Activated CD8-positive, alpha-beta memory T cell treated with anti-CD3 and anti-CD28 coated beads, Interleukin-2, amount 10 ng/mL, durations not matched to agents 7 days and 5 days (primary cell): ENCODE measurements at places on chromosomes 12 and 14. TPM values are rescaled to one million over a fixed set of nuclear protein-coding genes. Genes with fewer than 3 reads are reported as not detected.

DNA sequence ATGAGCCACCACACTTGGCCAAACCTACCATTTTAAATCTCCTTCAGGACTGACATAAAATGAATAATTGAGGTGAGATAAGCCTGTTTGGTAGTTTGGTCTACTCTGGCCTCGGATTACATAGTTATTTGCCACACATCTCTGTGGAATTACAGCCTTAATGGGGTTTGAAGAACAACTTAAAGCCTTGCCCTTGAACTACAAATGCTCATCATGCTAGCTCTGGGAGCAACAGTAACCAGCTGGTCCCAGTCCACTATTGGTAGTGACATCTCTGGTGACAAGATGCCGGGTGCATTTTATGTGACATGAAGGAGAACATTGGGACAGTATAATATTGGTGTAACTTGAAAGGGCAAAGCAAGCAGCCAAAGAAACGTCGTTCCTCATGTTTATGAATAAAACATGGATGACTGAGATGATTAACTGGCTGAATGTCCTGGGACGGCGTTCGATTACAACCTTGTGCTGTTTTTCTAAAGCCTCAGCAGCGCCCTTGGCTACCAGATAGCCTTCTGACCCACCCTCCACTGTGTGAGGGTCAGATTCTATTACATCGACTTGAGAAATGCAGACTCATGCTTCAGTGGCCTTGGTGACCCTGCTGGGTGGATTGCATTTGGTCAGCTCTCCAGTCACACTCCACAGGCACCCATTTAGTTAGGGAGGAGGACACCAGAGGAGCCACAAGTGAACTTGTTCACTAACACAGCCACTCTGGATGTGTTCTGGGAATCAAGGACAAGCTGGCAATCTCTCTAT is 41.5 kb downstream of the BEST3 start:
- H3K36me3 ChIP-seq, result no peaks in the 10 kb centered on the region
- no peak for DNase-seq
- H3K27me3 ChIP-seq, result peaks cover 15% of the 10 kb centered on the region
- H3K27ac ChIP-seq, result no peak overlapping the region

GRCh38 chr14:52060080-52060479 is 8.8 kb downstream of the NID2 start:
- no peaks in the 10 kb centered on the region for H3K4me1 ChIP-seq
- H3K4me3 ChIP-seq, result no peak overlapping the region
- H3K36me3 ChIP-seq, result no peaks in the 10 kb centered on the region
- H3K27ac ChIP-seq, result no peak overlapping the region

DNA sequence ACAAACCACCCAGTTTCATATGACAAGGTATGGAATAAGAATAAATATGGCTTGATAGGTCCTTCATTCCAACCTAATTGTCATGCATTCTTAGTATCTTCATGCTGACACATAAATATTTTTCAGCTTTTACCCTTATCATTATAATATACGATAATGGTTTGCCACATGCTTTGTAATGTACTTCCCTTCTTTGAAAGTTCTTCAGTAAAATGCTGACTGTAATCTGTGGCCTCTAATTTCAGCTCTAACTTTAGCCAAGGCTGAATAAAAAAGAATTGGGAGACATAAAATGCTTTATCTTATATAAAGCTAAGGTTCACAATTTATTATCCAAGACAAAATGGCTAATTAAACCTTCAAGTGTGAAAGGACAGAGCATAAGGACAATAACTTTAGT is 2.6 kb upstream of the MAP4K5 start:
- H3K27ac ChIP-seq, result no peak overlapping the region
- H3K4me1 ChIP-seq, result peaks cover 26% of the 10 kb centered on the region
- peaks cover 7% of the 10 kb centered on the region for H3K27me3 ChIP-seq
- no peak overlapping the region for H3K4me3 ChIP-seq
- DNase-seq, result no peak

DNA sequence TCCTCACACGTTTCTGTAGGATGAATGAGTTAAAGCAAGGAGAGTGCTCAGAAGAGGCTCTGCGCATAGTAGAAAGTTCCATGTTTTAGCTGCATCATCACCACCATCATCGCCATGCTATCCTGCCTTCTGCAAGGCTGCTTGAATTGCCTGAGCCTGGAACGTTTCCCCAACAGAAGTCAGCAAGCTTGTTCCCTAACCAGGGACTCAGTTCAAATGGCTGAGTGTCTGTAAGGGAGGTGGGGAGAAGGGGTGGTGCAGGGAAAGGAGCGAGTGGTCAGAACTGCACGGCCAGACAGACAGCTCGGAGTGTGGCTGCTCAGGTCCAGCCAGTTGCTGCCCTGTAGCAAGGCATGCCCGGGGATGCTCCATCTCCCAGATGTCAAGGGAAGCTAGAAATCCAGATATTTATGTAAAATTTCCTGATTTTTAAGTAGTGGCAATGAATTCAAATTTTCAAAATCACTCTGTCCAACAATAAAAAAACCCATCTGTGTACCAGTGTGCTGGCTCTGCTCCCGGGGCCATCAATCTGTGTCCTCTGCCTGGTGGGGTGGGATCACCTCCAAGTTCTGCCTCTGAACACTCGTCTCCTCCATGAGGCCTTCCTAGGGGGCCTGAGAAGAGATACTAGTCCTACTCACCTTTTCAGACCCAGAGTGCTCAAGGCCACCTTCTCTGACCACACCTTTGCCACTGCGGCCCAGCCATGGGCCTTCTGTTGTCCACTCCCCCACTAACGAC is 162.7 kb downstream of the FOXN3 start:
- H3K36me3 ChIP-seq, result peaks cover 25% of the 10 kb centered on the region
- no peak overlapping the region for H3K4me3 ChIP-seq
- H3K27me3 ChIP-seq, result no peaks in the 10 kb centered on the region
- H3K4me1 ChIP-seq, result peaks cover 4% of the 10 kb centered on the region
- H3K27ac ChIP-seq, result no peak overlapping the region

DNA sequence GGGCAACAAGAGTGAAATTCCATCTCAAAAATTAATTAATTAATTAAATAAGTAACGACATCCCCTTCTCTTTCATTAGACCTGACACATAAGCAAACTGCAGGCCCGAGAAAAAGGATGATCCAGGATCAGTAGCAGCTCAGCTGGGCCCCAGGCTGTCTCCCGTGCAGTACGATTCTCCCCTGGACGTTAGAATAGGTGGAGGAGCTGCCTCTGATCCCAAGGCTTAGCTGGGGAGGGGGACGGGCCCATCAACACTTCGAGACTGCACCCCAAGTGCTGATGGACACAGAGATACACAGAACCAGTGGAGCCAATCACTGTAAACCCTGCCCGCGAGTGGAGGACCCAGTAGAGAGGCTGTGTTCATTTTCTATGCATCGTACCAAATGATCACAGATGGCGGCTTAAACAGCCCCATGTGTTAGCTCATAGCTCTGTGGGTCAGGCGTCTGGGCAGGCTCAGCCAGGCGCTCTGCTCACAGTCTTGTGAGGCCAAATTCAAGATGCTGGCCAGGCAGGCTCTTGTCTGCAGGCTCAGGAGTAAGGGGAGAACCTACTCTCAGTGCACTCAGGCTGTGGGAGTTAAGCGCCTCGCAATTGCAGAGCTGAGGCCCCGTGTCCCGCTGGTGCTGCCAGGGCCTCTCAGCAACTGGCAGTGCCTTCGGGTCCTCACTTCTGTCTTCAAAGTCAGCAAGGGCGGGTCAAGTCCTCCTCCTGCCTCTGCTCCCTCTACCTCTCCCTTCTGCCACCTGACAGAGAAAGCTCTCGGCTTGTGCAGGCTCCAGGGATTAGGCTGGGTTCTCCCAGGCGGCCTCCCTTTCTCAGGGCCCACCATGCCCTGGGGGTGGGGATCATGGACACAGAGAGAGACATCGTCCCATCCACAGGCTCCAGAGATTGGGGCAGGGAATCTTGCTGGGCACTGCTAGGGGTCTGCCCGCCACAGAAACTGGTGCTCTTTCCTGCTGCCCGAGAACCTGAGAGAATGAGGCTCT is 26.4 kb downstream of the RIMBP2 start:
- no peak for DNase-seq
- H3K27ac ChIP-seq, result no peak overlapping the region
- no peaks in the 10 kb centered on the region for H3K4me1 ChIP-seq
- no peak overlapping the region for H3K4me3 ChIP-seq

GRCh38 chr12:77796775-77797174 is 33.9 kb upstream of the NAV3 start:
- H3K4me3 ChIP-seq, result no peak overlapping the region
- H3K27ac ChIP-seq, result no peak overlapping the region
- H3K36me3 ChIP-seq, result no peaks in the 10 kb centered on the region
- no peaks in the 10 kb centered on the region for H3K4me1 ChIP-seq
- no peaks in the 10 kb centered on the region for H3K27me3 ChIP-seq

GRCh38 chr12:43425361-43425760 is 126.6 kb downstream of the ADAMTS20 start:
- H3K4me3 ChIP-seq, result no peak overlapping the region
- H3K4me1 ChIP-seq, result no peaks in the 10 kb centered on the region
- H3K27ac ChIP-seq, result no peak overlapping the region
- no peaks in the 10 kb centered on the region for H3K27me3 ChIP-seq
- H3K36me3 ChIP-seq, result no peaks in the 10 kb centered on the region
- DNase-seq, result no peak

- H3K4me1 ChIP-seq, result no peaks in the 10 kb centered on the region
- H3K36me3 ChIP-seq, result peaks cover 2% of the 10 kb centered on the region
- peaks cover 27% of the 10 kb centered on the region for H3K27me3 ChIP-seq
These were observed 68.3 kb downstream of the TTC7B start for GRCh38 chr14:90747909-90748308.

GRCh38 chr12:104475271-104475670 is 18.5 kb downstream of the CHST11 start:
- no peaks in the 10 kb centered on the region for H3K27me3 ChIP-seq
- H3K36me3 ChIP-seq, result peaks cover 38% of the 10 kb centered on the region
- no peak overlapping the region for H3K4me3 ChIP-seq
- peaks cover 88% of the 10 kb centered on the region for H3K4me1 ChIP-seq

DNA sequence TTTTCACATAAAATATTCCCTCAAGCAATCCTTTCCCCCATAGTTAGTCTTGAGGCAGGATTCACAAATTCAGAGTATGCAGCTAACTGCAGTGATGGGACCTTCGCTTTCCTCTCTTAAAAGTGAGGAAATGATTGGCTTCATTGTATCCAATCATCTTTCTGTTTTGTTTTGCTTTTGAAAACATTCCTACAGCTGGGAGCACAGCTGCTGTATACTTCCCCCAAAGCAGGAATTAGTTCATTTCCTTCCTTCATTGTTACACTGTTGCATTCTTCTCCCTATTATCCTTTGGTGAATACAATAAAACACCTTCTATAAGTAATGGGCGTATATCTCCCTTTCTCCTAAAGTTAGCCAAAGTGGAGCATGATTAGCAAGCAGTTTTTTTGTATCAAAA is 9.4 kb upstream of the GAS2L3 start:
- DNase-seq, result no peak
- H3K27me3 ChIP-seq, result peaks cover 19% of the 10 kb centered on the region
- H3K27ac ChIP-seq, result no peak overlapping the region
- H3K4me1 ChIP-seq, result peaks cover 4% of the 10 kb centered on the region
- H3K36me3 ChIP-seq, result no peaks in the 10 kb centered on the region
- no peak overlapping the region for H3K4me3 ChIP-seq

DNA sequence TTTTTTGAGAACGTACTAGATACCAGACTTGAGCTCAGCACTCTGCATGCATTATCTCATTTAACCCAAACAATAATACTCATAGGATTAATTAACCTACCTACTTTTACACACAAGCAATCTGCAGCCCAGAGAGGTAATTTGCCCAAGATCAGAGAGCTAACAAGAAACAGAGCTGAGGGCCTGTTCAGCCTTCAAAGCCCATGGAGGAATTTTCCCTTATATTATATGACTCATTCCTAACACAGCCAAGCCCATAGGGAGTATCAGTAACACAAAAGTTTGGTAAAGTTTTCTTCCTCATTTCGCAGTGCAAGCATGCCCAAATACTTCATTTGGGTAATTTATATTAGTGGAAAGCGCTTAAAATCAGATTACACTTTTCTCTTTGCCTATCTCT is 94.7 kb downstream of the GALC start:
- H3K4me3 ChIP-seq, result no peak overlapping the region
- H3K27ac ChIP-seq, result no peak overlapping the region
- no peaks in the 10 kb centered on the region for H3K36me3 ChIP-seq
- H3K4me1 ChIP-seq, result no peaks in the 10 kb centered on the region

GRCh38 chr12:132593938-132594358 is 16.4 kb downstream of the LRCOL1 start:
- H3K27me3 ChIP-seq, result peaks cover 21% of the 10 kb centered on the region
- DNase-seq, result no peak
- peaks cover 11% of the 10 kb centered on the region for H3K4me1 ChIP-seq

- no peaks in the 10 kb centered on the region for H3K4me1 ChIP-seq
- H3K27ac ChIP-seq, result no peak overlapping the region
- no peak for DNase-seq
These were observed 681.0 kb downstream of the RPL10L start for GRCh38 chr14:45970621-45971020.

DNA sequence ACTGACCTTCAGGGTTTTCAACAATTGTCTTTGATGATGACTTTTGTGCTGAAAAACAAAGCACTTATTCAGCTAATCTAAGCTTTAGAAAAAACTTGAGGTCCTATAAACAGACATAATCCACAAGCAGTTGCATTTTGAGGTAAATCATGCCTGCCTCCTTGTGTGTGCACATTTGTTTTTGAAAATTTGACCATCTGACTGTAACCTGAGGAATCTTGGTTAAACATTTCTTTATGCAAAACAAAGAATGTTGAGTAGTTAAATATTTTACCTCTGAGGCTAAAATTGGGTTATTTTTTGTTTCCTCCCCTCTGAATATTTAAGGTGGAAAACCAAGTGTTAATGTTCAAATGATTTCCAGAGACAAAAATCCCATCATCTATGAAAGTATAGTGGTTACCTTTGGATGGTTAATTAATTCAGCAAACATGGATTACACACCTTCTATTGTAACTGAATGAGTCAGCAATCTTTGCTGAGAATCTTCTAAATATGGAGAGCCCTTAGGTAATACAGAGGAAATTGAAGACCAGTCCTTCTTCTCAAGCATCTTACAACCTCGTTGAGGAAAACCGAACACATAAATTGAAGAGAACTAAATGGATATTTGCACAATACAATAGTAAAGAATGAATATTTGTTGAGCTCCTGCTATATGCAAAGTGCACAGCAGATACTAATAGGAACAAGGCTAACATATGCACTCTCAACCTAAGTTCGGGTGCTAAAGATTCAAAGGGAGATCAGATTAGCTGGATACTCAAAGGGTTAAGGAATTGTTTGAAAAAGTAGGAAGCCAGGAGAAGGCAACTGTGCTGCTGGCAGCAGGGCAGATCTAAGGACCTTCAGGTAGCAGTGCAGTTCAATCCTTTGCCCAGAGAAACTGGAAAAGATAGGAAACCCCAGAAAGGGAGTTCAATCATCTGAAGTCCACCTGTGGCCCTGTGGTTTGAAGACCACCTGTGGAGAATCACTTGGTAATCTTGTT is 115.2 kb downstream of the BMP4 start:
- no peaks in the 10 kb centered on the region for H3K36me3 ChIP-seq
- DNase-seq, result no peak
- no peak overlapping the region for H3K27ac ChIP-seq

The SLC39A5 gene
- total RNA-seq, result 0.96 TPM

The SELPLG gene
- total RNA-seq, result 148 TPM

The SLC7A7 gene
- total RNA-seq, result 0.58 TPM

The RAB21 gene
- 48.9 TPM for total RNA-seq

The OR6C68 gene
- not detected for total RNA-seq

The CLEC6A gene
- not detected for total RNA-seq
